ENCODE measurements at places on chromosomes 12 and 14.

- no peak for DNase-seq
These were observed 1222.4 kb upstream of the USP15 start for GRCh38 chr12:61037792-61038191.

DNA sequence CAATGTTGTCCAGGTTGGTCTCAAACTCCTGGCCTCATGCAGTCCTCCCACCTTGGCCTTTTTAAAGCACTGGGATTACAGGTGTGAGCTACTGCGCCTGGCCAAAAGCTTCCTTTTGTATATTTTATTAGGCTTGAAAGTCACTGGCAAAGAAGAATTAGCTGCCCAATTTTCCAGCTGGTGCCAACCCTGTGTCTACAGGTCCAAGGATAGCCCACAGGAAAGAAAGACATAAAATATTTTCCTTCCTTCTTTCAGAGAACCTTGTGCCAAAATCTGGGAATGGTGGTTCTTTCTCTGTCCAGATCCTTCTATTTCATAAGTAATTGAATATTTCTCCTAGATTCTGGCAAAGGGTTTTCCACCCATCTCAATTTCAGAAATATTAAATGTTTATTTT, 84.1 kb downstream of the NUMB start:
- no peak for DNase-seq

DNA sequence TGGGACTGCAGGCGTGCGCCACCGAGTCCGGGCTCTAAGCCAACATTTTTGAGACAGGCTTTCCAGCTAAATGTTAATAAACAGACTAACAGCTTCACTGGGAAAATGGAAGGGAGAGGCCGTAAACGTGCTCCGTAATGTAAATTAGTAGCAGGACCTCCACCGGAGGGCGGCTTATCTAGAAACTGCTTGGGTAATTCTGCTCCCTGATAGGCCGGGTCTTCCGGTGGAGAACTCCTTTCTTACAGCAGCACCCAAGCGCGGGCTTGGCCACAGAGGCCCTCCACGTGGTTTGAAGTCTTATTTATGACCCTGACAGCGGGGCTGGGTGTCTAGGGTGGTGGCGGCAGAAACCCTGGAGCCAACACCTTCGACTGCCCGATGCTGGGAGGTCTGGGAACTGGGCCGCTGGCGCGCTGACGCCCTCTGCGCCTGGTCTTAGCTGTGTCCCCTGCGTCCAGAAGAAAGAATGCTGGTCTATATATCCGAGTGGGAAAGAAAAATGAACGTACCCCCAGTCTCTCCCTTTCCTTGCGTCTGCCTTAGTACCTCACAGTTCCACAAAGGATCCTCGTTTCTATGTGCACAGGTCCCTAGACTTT, 1.7 kb downstream of the DPPA3 start:
- DNase-seq: no peak

GRCh38 chr12:12333407-12334366, 16.4 kb downstream of the MANSC1 start:
- DNase-seq: no peak

DNA sequence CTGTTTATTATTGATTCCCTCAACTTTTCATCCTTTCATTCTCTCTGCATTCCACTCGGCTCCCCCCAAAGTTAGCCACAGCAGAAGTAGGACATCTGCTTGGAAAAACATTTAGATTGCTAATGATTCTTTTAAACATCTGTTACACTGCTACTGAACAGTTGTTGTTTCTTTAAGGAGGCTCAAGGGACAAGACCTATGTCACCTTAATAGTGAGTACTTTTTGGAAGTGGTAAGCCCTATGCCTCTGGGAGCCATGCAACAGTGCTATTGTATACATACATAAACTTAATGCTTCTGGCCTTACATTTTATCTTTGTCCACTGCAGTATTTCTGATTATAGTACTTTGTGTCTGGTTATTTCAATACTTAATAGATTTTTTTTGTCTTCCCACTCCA, 628.2 kb upstream of the FOXG1 start:
- no peak for DNase-seq

Data from liver (tissue), 10 donors.